MG63 (cell line): ENCODE measurements at places on chromosomes 4 and X. TPM values are rescaled to one million over a fixed set of nuclear protein-coding genes. Genes with fewer than 3 reads are reported as not detected.

- DNase-seq: no peak
Measured at GRCh38 chr4:186592445-186592844, 37.1 kb upstream of the MTNR1A start.

DNA sequence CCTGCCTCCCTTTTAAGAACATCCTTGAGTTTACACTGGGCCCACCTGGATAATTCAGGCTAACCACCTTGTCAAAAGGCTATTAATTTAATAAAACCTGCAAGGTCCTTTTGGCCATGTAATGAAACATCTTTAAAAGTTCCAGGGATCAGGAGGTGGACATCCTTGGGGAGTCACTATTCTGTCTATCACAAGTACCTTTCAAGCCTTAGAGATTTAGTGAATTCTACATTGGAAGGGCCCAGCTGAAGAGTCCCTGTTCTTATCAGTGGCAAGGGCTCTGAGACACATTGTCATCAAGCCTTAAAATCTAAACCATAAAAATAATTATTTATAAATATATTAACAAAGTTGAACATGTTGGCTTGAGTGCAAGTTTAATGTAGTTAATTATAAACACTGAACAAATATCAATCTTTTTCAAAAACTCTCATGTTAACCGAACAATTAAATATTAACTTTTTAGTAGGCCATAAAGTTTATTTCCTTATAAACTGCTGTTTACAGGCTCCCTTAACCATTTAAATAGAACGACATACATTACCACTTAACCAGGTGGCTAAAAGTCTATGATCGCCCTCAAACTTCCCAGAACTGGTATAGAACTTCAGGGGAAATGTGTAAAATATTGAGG is 104.4 kb upstream of the CBR4 start:
- no peak for DNase-seq

DNA sequence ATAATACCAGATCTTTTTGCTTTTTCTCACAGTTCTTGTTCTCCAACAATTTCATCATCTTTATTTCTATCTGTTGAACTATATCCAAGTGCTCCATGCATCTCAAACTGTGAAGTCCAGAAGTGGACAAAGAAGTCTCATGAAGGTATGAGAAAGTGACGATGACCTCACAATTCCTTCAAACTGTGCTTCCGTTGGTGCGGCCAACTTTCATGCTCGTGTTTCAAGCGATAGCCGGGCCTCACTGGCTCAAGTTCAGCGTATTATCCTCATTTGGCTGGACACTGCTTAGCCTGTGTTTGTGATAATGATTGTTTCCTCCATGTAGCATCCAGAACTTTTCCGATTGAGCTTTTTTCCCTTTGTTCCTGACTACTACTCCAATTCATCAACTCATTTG is 143.1 kb downstream of the PALLD start:
- no peak for DNase-seq

DNA sequence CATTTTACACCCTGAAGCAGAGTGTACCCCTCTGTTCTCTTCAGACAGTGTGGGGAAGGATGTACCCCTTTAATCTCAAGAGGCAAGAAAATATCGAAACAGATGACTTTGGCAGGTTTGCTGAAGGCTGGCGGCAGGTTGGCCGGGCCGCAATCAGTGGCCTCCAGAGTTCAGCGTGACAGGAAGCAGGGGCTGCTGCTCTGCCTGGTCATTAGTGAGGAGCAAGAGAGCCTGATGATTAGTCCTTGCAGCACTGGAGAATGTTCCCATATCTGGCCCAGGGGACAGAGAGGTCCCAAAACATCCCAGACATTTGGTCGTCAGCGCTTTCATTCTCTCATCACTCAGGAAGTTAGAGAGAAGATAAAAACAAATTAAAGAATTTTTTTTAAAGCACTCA is 352.8 kb downstream of the SPRY1 start:
- DNase-seq: no peak

Gene TMEM144
- total RNA-seq: 1.7 and 3.9 TPM in 2 replicates

DNA sequence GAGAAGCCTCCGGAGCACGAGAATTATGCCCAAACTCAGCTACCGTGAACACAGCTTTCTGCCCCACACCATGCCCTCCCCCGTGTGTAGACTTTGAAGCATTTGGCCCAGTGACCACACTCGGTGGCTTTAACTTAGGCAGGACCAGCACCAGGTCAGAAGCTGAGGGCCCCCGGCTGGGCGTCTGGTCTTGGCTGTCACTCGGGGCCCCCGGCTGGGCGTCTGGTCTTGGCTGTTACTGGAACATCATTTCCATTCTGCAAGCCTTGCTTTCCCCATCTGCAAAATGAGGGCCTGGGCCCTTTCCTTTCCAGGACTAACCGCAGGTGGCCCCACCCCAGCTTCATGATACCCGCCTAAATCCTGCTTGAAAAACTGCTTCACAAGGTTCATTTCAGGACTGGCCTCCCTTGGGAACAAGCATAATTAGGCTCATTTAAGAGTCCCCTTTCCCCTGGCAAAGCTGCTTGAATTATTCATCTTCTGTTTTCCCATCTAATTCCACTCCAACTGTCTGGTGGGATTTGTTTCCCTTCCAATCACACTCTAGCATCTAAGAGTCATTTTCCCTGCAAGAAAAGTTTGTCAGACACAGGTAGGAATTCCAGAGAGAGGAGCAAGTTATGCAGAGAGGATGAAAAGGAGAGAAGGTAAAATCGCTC is 82.5 kb downstream of the WFS1 start:
- DNase-seq: no peak

Gene NOX1
- total RNA-seq: not detected in 2 replicates

DNA sequence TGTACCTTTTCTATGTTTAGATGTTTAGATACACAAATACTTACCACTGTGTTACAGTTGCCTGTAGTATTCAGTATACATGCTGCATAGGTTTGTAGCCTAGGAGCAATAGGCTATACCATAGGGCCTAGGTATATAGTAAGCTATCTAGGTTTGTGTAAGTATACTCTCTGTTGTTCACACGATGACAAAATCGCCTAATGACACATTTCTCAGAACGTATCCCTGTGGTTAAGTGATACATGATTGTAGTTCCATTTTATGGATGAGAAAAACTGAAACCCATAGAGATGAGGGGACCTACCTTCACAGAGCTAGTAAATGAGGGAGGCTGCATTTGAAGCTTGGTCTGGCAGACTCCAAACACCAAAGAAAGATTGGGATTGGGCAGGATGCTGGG is 79.4 kb upstream of the EFNB1 start:
- no peak for DNase-seq

Gene PNMA5
- not detected in 2 replicates for total RNA-seq

DNA sequence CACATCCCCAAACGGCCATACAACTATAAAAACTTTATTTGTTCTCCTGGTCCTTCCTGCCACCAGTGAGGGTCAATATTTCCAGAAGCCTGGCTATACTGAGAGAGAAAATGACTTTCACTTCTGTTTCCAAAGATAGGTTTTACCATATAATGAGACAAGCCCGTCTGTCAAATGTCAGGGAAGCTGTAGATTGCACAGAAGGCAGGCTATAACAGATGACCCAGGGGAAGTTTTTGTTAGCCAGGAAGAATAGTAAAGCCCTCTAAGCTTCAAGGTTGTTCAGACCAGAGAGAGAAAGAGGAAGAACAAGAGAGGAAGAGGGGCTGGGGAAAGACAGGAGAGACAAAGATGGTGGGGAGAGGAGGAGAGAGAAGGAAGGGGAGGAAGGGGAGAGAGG is 217.5 kb downstream of the GBA3 start:
- DNase-seq: no peak

Gene PRRG1
- total RNA-seq: 8.0 and 13.2 TPM in 2 replicates
